ENCODE measurements at places on chromosomes 2 and 18.

DNA sequence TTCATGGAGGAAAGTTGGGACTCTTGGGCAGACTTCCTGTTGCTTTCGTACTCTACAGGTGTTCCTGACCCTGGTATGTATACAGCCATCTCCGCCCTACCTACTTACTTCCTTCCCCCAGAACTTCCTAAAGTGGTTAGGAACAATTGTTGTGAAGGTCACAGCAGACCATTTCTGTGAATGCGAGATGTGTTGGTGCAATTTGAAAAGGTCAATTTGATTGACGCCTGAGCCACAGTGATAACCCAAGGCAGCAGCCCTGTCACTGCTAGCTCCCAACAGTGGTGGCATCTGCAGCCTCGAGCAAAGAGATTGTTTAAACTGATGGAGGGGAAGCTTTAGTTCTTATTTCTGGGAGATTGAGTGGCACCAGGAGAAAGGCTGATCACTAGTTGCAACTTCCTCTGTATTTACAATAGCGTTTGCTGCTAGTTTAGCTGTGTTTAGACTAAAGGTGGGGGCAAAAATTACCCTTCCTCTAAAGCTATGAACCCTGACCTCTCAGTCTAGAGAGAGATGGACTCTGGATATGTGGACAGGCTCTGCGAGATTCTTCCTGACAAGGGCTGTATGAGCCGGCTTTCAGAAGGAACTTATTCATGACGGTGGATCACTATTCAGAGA, 78.3 kb upstream of the MAP4K3 start:
- DNase-seq = no peak

- no peak for DNase-seq
Measured at GRCh38 chr2:215760557-215760956, 252.8 kb downstream of the MREG start.

GRCh38 chr2:147524912-147525311, 319.9 kb upstream of the ACVR2A start:
- no peak for DNase-seq

- DNase-seq = no peak
Measured at GRCh38 chr2:182784058-182784706, 68.1 kb downstream of the DNAJC10 start.

GRCh38 chr2:15914596-15915385, 25.6 kb upstream of the MYCN start:
- no peak for DNase-seq

DNA sequence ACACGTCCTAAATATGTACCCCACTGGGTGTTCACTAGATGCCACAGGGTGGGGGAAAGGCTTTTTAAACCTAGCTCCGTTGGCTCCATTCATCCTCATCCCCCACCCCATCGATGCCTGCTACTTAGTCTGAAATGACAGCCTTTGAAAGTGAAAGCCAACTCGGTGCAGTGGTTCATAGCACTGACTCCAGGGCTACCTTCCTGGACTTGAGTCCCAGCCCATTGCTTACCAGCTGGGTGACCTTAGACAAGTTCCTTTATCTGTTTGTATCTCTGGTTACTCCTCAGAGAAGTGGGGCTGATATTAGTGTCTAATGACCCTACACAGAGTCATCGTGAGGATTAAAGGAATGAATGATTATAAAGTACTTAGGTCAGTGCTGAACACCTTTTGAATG, 24.4 kb downstream of the EHD3 start:
- DNase-seq = no peak

- DNase-seq = no peak
Measured at GRCh38 chr2:207279520-207279919, 113.8 kb upstream of the KLF7 start.

DNA sequence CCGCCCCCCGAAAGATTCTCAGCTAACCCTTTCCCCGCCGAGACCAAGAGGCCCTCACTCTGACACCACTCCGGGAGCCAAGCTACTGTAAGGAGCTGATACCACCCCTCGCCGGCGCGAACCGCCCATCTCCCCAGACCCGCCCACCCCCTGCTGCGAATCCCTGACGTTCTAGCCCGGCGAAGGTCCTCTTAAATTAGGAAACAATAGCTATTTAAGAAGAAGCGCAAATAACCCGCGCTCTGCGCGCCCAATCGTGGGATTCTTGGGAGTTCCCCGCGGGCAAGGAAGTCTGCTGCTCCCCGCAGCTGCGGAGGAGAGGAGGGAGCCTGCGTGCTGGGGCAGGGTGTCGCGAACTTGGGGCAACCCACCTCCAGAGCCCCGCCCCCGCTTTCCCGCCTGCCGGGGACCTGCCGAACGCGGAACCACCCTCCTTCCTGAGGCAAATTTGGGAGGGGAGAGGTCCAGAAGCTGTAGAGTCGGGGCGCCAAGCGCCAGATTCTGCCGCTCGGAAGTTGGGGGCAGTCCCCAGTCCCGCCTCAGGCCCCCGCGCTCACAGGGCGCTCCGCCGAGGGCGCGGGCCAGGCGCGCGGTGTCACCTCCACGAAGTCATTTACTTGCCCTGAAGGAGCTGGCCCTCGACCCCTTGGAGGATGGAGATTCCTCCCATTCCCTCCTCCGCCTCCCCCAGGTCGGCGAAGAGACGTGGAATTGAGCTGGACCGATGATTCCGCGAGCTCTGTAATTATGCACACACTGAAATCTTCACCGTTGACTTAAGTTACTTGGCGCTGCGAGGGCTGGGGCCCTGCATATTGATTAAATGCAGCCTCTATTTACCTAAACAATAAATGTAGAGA, 8.4 kb upstream of the SP9 start:
- DNase-seq = no peak

GRCh38 chr2:96320326-96320725, 4.8 kb upstream of the ITPRIPL1 start:
- no peak for DNase-seq

GRCh38 chr2:82428251-82428650, 2030.8 kb downstream of the SUCLG1 start:
- no peak for DNase-seq

- DNase-seq = no peak
Measured at GRCh38 chr2:38613126-38613848, 10.6 kb upstream of the HNRNPLL start.

GRCh38 chr2:187574969-187575750, 20.9 kb upstream of the TFPI start:
- DNase-seq = no peak

GRCh38 chr2:18566145-18566769, 5.8 kb upstream of the RDH14 start:
- DNase-seq = no peak

GRCh38 chr2:156405586-156405985, 30.6 kb upstream of the GPD2 start:
- no peak for DNase-seq

DNA sequence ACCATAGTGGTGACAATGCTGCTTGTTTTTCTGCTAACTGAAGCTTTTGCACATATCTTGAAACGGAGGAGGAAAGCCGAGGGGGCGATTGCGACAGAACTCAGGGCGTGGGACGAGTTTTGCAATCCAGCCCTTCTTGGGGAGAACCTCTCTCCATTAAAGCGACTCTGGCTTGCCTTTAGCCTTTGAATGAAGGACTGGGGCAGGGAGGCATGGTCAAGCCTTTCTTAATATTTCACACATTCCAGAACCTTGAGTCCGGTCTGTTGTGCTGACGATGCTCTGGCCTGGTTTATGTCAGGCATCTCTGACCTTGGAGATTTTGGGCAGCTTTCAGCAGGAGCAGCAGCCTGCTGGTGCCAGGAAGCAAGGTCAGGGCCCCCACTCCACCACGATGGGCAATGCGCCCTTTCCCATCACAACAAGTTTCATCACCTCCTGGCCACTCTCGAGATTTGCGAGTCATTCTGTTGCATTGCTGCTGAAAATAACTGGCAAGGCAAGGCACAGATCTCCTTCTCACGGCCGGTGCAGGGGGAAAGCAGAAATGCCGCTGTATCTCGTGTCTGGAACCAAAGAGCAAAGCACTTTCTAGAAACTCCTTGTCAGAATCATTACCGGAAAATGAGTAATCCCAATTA, 10.8 kb downstream of the EMILIN2 start:
- no peak for DNase-seq

DNA sequence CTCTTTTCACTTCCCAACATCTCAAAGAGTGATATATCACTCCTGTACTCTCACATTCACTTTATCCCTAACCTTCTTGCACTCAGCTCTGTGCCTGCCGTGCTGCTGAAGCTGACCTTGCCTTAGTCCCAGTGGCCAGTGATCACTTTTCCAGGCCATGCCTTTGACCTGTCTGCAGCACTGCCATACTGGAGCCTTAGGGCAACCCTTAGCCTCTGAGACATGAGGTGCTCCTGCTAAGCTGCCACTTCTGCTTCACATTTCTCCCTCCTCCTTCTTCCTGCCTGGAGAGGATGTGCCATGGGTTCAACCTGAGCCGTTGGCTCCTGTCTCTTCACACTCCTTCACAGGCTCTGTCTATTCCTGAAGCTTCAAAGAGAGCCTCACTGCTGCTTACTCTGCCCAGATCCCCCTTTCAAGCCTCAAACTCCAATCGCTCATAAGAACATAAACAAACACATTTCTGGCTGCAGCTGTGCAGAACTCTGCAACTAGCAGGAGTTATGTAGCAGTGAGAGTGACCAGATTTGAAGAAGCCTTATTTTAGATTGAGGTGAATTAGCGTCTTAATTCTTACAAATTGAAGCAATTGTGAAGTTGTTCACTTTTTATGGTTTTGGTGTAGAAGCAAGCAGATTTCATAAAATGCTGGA, 716.2 kb upstream of the FANCL start:
- no peak for DNase-seq

DNA sequence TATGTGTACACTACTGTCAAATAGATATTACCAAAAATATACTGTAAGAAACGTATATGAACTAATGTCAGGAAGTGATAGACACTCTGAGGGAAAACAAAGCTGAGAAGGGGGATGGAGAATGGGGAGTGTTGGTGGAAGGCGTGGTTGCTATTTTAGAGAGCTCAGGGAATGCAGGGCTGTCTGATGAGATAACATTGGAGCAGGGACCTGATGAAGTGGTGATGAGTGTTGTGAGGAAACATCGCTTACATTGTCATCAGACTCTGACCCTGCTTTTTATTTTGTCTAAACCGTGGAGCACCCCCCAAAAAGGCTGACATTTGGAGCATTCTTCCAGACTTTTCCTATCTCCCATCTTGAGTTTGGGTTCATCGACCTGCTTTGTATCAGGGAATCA, 194.7 kb downstream of the LTBP1 start:
- no peak for DNase-seq

- no peak for DNase-seq
Measured at GRCh38 chr2:189876271-189876670, 92.0 kb downstream of the PMS1 start.

DNA sequence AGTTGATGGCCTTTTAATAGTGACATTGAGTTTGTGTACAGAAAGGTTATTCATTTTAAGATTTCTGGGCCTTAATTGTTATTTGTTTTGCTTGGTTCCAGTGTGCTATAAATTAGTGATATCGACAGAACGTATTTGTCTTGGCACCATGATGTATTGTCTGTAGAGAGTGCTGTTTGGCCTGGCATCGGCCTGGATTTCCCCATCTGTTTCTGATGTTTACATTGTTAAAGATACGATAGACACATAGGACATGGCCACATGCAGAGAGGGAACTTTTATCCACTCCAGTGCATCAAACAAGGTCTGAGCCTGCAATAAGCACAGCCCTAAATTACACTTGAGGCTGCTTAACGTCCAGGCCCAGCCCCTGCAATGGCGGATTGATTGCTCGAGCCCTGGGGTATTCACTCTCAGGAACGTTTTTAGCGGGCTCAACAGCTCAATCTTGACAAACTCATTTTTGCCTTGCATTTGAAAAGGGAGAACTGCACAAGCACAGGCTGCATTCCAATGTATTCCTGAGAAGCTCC, 144.7 kb downstream of the SLC4A3 start:
- DNase-seq = no peak

DNA sequence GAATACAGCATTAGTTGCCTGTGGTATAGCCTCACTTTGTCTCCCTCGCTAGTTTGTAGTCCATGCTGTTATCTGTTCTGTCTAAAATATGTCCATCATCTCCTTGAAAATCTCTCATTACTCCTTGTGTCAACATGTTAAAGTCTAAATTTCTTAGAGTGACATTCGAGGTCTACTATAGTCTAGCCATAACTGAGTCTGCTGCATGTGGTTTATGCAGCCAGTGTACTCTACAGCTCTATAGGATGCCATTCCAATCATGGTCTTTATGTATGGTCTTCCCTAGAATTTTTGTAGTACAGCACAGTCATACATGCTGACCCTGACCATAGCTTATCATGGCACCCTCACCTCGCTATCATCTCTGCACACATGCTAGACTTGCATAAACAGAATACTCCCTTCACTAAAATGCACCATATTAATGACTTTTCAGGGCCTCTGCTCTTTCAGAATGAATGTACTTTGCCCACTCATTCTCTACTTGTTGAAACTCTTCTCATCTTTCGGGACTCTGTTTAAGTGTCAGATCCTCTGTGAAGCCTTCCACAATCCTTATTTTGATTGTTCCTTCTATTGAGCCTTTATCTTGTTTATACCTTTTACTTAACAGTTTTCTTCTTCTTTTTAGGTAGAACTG, 12.8 kb downstream of the TANK start:
- DNase-seq = no peak

GRCh38 chr18:35376393-35376741, 770 bp downstream of the ZNF396 start:
- DNase-seq = no peak

DNA sequence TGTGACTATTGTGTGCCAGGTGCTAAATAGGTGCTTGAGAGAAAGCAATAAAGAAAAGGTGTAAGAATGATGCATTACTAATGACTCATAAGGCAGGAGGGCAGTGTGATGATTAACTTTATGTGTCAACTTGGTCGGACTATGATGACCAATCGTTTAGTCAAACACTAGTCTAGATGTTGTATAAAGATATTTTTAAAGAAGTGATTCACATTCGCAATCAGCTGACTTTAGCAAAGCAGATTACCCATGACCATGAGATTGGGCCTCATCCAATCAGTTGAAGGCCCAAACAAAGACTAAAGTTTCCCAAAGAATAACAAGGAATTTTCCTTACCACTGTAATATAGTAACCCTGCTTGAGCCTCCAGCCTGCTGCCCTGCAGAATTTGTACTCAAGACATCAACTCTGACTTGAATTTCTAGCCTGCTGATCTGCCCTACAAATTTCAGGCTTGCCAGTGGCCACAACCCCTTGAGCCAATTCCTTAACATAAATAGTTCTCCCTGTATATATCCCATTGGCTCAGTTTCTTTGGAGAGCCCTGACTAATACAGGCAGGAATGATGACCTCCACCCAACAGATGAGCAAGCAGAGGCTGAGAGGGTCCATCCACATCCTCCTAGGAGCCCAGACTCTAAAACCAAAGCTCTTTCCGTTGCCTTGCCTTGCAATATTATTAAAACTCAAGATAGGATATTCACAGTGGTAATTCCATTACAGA, 132.6 kb downstream of the ACTR3 start:
- no peak for DNase-seq

- DNase-seq = no peak
Measured at GRCh38 chr2:120791243-120791961, 55.7 kb downstream of the GLI2 start.

GRCh38 chr2:173359231-173359630, 4.6 kb downstream of the CDCA7 start:
- DNase-seq = no peak

GRCh38 chr2:218806346-218806978, 24.5 kb downstream of the CYP27A1 start:
- no peak for DNase-seq

All from stimulated activated CD8-positive, alpha-beta memory T cell treated with anti-CD3 and anti-CD28 coated beads, Interleukin-4, amount 100 ng/mL, for 1 hour (primary cell).